Inflammatory macrophage treated with lipopolysaccharide for 1 hour (primary cell): ENCODE measurements at places on chromosomes 5 and 9.

- DNase-seq = no peak
These were observed 179.4 kb downstream of the SREK1 start for GRCh38 chr5:66323529-66323895.

DNA sequence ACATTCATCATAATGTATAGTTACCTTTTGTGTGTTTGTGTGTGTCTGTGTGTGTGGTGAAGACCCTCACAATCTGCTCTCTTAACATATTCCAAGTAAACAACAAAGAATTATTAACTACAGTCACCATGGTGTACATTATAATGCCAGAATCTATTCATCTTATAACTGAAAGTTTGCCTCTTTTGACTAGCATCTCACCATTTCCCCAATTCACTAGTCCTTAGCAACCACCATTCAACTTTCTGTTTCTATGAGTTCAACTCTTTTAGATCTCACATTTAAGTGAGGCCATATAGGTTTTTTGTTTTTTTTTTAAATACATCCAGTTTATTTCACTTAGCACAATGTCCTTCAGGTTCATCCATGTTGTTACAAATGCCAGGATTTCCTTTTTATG is 83.6 kb downstream of the SMC2 start:
- DNase-seq = no peak

GRCh38 chr5:133947431-133947841 is 21.0 kb downstream of the C5orf15 start:
- DNase-seq = no peak

DNA sequence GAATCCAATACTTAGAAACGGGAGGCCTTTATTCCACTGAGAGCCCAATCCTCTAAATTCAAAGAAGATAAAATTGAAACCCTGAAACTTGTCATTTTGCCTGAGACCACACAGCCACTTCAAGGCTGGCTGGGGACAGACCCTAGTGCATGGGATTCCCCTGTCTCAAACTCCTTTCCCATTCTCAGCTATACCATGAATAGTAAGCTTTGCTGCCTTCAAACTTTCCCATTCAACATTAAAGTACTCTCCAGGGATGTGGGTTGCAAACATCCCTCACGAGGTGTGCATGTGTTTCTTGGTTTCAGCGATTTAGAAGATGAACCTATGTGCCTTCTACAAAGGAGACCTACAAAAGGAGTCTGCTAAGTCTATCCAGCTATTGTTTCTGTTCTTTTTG is 64.6 kb downstream of the GABRB2 start:
- DNase-seq = no peak

- DNase-seq = peak; percentile 35
These were observed 7.0 kb downstream of the NR3C1 start for GRCh38 chr5:143396353-143396940.

GRCh38 chr5:157390551-157391297 is 69.3 kb upstream of the NIPAL4 start:
- DNase-seq = no peak

DNA sequence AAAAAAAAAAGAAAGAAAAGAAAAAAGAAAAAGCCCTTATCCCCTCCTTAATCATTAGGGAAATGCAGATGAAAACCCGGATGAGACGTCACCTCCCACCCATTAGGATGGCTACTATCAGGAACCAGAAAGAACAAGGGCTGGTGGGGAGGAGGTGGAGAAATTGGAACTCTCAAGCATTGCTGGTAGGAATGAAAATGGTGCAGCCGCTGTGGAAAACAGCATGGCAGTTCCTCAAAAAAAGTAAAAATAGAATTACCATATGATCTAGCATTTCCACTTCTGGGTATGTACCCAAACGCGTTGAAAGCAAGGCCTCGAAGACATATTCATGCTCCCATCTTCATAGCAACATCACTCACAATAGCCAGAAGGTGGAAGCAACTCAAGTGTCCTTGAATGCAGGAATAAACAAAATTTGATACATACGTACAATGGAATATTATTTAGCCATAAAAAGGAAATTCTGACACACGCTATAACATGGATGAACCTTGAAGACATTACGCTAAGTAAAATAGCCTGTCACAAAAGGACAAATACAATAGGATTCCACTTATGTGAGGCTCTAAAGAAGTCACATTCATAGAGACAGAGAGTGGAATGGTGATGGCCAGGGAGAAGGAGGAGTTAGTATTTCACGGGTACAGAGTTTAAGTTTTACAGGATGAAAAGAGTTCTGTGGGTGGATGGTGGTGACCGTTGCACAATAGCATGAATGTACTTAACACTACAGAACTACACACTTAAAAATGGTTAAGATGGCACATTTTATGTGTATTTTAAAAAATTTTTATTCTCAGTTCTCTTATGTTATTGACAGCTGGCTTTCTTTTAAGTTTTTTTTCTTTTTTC is 166.8 kb upstream of the IER5L start:
- peak; percentile 58 for DNase-seq

- peak; percentile 72 for DNase-seq
These were observed 80.4 kb upstream of the ADAMTSL1 start for GRCh38 chr9:18393340-18394130.

GRCh38 chr5:30638899-30639298 is 554.6 kb upstream of the CDH6 start:
- no peak for DNase-seq

DNA sequence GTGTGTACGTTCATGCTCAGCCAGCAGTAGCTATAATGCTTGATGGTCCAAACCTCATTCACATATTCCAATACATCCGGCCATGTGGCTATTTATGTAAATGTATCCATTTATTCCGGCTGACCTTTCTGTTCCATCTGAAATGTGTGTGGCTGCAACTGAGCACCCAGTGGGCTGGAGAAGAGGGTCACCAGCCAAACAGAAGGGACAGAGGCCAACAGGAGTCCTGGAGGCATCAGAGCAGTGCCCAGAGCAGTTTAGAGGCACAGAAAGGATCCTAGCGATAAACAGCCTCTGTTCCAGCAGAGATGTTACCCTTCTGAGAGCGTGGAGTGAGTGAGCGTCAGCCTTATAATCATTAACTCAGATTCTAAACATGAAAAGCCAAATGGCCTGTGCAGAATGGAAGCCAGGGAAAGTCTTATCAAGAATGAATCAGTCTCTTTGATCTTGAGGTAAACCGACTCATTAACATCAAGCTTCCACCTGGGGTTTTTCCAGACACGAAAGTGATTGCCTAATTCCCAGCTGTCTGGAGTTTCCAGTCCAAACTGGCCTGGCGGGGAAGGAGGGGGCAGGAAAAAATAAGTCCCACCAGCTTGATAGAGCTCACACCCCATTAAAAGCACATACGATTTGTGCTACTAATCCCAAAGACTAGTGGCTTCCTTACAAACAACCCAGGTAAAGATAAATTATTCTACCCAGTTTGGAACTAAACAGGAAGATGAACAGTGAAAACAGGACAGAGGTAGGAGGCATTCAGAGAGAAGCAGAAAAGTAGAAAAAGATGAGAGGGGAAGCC is 55.7 kb downstream of the SUSD1 start:
- DNase-seq = no peak

GRCh38 chr9:96175001-96175400 is 127.0 kb downstream of the HSD17B3 start:
- DNase-seq = no peak

- DNase-seq = no peak
These were observed 12.1 kb downstream of the NCBP1 start for GRCh38 chr9:97645720-97646119.

DNA sequence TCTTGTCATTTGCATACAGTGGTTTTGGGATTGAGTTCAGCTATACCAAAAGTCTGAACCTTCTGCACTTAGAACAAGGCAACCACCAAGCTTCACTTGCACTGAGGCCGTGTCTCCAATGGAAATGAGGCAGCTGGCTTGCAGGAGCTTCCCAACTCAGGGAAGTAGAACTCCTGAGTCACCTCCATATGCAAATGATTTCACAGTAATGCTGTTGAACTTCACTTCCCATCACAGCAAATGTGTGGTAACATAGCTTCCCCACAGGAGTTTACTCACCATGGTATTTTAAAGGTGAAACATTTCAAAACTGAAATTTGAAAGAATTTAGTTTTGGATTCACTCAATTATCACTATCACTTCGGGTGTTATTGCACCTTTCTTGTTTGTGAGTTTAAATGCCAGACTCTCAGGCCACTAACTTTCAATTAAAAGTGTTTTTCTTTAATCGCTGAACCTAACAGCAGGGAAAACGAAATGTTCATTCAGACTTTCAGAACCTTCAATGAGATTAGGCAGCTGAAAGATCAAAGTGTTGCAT is 9.0 kb downstream of the CD274 start:
- DNase-seq = peak; percentile 87

DNA sequence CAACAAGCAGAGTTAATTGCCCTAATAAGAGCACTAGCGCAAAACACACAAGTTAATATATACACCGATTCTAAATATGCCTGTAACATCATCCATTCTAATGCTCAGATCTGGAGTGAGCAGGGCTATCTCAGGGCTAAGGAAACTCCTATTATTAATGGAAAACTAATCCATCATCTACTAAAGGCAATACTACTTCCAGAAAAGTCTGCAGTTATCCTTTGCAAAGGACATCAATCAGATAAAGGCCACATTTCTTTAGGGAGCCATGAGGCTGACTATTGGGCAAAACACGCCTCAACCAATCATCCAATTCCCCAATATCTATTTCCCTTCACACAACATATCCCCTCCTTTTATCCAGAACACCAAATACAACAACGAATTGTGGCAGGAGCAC is 1032.3 kb upstream of the NUDT12 start:
- DNase-seq = no peak

GRCh38 chr5:3320317-3320875 is 275.2 kb upstream of the IRX1 start:
- DNase-seq = no peak

GRCh38 chr5:41181691-41182564 is 31.4 kb downstream of the C6 start:
- DNase-seq = no peak

DNA sequence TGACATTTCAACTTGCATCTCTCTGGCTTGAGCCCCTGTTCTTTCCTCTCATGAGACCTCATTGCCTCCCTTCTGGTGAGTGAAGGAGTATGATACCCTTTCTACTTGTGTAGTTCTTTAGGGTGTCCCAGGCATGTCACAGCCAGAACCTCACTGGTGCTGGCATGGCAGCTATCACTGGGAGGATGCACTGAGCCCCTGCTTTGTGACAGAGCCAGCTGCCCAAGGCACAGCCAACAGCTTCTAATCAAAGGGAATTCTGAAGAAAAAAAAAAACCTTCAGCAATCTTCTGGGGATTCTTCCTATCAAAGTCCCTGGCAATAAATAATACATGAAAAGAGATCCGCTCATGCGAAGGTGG is 652.6 kb upstream of the KLF4 start:
- no peak for DNase-seq

DNA sequence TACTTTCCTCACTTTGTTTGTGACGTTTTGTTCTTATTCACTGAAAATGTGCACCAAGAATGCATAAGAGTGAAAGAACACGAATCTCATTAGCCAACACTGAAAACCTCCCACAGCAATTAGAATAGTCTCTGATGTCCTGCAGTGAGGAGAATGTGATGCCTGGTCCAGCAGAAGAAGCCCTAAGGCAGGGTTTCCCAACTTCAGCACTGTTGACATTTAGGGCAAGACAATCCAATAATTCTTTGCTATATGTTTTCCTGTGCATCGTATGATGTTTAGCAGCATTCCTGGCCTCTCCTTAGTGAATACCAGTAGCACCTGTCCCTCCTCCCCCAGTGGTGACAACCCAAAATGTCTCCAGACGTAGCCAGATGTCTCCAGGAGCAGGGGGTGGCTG is 14.8 kb downstream of the MVB12B start:
- no peak for DNase-seq

DNA sequence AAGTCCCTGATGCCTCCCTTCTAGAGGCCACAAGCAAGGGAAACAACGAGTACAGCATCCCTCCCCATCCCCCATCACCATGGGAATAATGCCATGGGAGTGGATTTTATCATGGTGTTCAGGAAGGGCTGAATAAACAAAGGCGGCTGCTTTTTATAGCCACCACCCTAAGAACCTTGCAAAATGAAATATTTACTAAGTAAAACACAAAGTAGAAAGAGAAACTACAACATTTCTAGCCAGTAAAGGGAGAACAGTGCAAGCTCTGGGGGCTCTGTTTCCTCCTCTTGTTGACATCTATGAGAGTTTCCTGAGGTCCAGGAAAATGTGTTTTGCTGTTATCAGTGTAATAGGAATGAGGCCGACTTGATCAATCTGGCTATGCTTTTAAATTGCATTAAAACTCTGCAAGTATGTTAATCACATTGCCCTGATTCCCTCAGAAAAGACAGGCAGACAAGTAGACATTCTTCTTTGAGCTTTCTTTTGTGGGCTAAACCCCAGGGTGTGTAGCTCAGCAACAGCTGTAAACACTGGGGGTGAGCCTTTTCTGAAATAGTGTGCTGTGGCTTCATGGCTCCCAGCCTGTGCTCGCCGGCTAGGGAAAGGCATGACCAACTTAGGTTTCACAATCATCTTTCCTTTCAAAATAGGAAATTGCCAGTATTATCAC is 31.1 kb downstream of the SV2C start:
- DNase-seq = peak; percentile 53

DNA sequence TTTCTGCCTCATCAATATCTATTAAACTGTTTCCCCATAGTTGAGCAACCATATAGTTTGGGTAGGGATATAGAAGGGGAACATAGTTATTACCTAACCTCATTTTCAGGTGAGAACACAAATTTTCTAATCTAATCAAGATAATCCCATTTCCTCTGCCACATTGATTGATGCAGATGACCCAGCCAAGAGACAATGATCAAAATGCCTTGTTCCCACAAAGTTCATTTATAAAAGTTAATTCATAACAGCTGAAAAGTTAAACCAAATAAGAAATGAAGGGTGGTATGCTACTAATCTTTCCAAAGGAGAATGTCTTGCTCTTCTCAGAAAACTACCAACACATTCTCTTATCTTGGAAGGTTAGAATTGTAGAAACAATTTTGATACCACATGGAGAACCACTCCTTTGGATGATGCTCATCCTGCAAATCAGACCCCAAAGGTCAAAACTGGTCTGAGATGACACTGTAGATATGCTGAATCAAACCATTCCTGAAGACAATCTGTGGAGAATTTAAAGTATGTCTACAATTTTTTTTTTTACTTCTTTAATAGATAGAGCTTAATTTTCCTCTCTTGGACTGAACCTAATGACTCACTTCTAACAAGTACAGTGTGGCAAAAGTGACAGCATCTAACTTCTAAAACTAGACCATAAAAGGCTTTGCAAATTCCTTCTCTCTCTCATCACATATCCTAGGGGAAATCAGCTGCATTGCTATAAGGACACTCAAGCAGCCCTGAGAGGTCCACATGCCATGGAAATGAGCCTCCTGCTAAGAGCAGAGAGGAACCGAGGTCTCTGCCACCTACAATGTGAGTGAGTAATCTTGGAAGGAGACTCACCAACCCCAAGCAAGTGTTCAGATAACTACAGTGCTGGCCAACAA is 586.7 kb upstream of the TUSC1 start:
- DNase-seq = no peak

DNA sequence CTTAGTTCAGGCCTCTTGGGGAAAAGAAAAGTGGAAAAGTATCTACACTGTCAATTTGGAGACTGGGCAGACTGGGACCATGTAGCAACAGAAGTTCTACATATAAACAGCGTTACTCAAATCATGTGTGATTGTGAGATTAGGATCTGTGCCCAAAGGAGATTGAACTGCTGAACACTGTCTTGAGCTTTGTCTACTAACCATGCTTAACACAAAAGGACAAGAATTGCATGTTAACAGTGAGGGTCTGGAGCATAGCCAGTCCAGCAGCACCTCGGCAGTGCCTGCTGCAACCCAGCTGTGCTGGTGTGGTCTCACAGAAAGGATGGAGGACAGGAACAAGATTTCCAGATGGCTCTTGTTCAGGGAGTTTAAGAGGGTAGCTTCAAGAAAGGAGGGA is 5.7 kb downstream of the PAM start:
- DNase-seq = no peak
